ENCODE measurements at places on chromosomes 16 and 17.

GRCh38 chr16:69371564-69371963 lies 14.2 kb downstream of the TERF2 start:
- no peak for DNase-seq

DNA sequence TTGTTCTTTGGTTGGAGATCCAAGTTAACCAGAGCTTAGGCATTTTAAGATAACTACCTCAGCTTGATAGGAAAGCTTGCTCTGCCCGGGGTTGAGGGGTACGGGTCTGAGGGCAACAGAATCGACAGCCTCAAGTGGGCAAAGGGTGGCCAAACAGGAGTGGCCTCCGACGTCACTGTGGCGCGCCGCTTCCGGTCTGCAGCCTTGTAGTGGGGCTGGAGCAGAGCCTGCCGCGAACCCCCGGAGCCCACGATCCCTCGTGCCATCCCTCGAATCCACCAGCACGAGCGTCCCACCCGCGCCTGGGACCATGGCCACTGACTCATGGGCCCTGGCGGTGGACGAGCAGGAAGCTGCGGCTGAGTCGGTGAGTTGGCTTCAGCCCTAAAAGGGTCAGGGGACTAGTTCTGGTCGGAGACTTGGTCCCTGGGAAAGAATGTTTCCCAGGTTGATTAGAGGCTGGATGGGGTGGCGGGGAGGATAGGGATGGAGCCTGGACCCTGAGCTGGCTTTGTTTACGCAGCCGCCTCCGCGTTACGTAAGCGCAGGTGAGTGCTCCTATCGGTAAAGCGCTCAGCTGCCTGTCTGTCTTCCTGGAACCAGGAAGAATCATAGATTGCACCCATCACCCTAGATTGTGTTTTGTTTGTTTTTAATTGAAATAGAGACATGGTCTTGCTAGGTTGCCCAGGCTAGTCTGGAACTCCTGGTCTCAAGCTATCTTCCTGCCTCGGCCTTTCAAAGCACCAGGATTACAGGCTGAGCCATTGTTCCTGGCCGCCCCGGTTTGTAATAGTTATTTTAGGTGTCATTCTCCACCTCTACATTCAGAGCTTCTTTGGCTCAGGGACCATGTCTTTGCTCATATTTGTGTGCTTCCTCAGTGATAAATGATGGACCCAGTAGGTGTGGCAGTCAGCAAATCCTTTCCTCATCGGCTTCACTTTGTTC lies at the start of gene DDX19B:
Gene DDX19B (plus strand): TSS at position 199 of the 951 bp plus-strand sequence. CDS start 112 bp downstream, at position 311.
- peak; percentile 5 for DNase-seq

- DNase-seq, result no peak
Observed at GRCh38 chr17:5364156-5364555, 55.3 kb downstream of the NUP88 start.

GRCh38 chr17:40377832-40378231 lies 13.3 kb upstream of the GJD3 start:
- no peak for DNase-seq

- DNase-seq, result no peak
Observed at GRCh38 chr17:65684631-65685030, 123.2 kb upstream of the AXIN2 start.

- no peak for DNase-seq
Observed at GRCh38 chr17:65677932-65678331, 116.5 kb upstream of the AXIN2 start.

- no peak for DNase-seq
Observed at GRCh38 chr16:55035956-55036355, 105.3 kb downstream of the IRX5 start.

- no peak for DNase-seq
Observed at GRCh38 chr17:68383120-68383442, 74.2 kb downstream of the WIPI1 start.

DNA sequence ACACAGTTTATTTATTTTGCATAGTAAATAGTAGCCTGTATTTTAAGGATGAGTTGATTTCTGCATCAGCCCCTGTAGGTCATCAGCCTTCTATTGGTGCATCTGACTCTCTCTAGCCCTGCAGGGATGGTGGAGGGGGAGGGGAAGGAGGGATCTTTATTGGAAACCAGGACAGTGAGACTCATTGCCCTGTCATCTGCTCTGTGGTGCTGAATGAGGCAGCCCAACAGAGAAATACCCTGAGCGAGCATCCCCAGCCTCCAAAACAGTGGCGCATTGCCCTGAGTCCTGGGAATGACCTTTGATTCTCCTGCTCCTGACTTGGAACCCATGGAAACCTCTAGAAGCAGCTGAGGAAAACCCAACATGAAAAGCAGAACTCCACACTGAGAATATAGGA lies 45.5 kb upstream of the STH start:
- DNase-seq, result no peak

GRCh38 chr17:2213291-2213960 lies 90.2 kb downstream of the SMG6 start:
- no peak for DNase-seq

GRCh38 chr17:48748718-48749566 lies 20.4 kb upstream of the HOXB13 start:
- no peak for DNase-seq

DNA sequence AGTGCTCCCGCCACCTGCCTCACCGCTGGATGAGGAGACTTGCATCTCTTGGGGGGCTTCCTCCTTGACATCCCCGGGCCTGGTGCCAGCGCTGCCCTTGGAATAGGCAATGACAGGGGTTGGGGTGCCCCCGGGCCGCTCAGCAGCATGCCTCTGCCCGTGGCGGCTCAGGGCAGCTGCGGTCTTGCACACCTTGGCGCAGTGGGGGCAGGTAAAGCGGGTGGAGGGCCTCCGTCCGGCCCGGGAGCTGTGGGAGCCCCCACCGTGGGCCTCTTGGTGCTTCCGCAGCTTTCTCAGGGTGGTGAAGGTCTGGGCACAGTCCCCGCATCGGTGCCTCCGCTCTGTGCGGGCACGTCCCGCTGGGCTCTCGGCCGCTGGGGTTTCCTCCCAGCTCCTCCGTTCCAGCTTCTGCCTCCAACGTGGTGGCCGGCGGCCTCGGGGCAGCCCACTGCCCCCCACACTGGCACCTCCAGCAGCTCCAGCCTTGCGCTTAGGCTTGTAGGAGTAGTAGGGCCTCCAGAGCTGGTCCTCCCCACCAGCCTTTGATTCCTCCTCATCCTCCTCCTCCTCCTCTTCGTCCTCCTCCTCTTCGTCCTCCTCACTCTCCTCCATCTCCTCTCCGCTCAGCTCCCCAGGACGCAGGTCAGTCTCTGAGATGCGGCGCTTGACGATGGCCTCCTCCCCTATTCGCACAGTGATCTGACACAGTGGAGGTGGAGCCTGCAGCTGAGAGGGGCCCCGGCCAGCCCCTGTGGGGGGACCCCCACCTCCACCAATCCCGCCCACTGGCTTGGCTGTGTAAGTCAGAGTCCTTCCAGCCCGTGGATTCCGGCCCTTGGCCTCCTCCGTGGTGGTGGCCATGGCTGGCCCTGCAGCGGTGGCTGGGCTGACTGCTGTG lies 16.7 kb downstream of the ZBTB4 start:
- no peak for DNase-seq

GRCh38 chr16:53619235-53619634 lies 84.4 kb downstream of the RPGRIP1L start:
- no peak for DNase-seq

DNA sequence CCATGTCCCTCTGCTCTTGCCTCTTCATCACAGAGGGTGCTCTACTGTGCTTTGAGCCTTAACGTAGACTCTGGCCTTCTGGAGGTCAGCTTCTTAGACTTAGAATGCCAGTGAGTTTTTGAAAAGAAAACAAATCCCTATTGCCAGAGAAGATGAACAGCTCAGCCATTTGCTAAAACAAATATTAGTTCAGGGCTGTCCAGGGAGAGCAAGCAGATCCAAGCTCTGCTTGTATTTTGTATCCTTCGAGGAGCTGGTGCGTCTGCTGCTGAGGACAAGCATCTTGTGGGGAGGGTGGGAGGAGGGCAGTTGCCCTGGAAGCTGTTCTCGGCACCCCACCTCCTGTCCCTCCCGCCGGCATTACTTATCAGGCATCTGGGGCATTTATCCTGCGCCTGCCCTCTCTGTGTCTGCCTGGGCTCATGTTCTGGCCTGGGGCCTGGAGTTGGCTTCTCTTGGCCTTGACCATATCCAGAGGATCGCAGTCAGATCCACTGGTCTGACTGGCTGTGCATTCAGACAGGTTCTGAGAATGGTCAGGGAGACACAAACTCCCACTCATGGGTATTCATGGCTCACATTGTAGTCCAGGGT lies 173.1 kb upstream of the NLRP1 start:
- DNase-seq, result no peak

GRCh38 chr16:4744555-4745273 lies 10.4 kb downstream of the DNAAF8 start:
- DNase-seq, result no peak

- DNase-seq, result no peak
Observed at GRCh38 chr17:78316867-78317789, 42.7 kb downstream of the SOCS3 start.

DNA sequence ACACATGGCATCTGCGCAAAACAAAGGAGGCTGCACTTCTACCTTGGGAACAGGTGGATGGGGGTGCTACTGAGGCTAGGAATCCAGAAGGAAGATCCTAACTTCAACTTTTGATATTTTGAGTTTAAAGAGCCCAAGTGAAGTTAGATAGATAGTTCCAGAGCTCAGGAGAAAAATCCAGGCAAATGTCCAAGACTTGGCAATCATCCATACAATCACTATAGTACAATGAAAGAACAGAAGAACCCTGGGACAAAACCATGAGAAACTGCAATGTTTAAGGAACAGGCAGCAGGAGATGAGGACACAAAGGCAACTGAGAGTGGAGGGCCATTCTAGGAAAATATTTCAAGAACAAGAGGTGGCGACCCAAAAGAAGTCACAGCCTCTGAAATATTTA lies 12.4 kb downstream of the CDYL2 start:
- no peak for DNase-seq

DNA sequence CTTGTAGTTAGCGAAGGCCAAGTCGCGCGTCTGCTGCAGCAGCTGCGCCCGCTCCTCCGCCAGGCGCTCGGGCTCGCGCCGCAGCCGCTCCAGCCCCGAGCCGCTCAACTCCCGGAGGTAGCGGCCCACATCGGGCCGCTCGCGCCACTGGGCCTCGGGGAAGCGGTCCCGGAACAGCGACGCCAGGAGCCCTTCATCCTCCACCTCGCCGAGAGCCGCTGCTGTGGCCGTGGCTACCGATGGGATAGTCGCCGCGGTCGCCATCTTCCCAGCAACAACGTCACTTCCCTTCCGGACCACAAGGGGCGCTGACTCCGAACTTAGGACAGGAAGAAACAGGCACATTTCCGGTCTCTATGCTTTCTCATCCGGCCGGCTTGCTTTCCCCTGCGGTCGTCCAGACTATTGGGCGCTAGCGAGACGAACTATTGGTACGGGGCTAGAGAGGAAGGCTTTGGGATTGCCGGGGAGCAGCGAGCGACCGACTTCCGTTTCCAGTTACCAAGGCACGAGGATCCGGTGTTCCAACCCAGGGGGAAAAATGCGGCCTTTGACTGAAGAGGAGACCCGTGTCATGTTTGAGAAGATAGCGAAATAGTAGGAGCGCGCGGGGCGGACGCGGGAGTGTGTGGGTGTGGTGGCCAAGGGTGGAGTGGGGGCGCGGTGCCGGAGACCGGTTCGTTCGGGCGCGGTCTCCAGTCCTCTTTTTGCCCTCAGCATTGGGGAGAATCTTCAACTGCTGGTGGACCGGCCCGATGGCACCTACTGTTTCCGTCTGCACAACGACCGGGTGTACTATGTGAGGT lies at the start of the genes COG8 and NIP7:
Gene COG8 (minus strand): TSS at position 276 of the 806 bp plus-strand sequence. CDS start 12 bp downstream, at position 264.
Gene NIP7 (plus strand): TSS at position 484 of the 806 bp plus-strand sequence. CDS start 58 bp downstream, at position 542.
- peak; percentile 84 for DNase-seq

DNA sequence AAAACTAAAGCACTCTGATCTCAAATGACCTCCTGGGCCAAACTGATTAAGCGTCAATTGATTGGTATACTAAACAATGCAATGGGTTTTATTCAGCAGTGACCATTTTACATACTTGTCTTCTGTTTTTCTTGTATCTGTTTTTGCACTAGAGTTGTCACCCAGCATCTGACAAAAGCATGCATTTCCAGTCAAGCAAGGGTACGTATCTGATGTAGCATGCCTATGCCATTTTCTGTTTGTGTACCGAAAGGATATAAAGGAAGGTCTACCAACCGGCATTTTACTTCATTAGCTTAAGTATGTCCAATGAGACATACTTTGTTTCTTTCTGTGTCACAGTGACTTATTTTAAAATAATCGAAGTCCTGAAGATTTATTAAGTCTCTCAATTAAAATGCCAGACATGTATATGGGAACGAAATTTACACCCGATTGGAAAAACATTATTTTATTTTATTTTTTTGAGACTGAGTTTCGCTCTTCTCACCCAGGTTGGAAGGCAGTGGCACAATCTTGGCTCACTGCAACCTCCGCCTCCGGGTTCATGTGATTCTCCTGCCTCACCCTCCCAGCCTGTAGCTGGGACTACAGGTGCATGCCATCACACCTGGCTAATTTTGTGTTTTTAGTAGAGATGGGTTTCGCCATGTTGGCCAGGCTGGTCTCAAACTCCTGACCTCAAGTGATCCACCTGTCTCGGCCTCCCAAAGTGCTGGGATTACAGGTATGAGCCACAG lies 7.5 kb downstream of the TOB1 start:
- no peak for DNase-seq

GRCh38 chr17:8284126-8284525 lies 4.3 kb upstream of the RANGRF start:
- DNase-seq, result no peak

DNA sequence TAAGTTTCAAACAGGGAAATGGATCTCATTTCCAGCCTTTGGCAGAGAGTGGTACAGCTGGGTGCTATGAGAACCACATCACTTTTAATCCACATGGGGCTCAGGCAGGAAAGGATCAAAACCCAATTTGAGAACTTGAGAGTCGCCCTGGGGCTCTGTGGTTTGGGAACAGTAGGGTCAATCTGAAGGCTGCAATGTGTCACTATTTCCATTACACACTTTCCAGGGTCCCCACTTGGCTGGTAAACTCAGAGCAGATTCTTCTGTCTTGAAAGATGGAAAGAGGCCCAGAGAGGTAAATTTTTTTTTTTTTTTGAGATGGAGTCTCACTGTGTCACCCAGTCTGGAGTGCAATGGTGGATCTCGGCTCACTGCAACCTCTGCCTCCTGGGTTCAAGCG lies 6.7 kb upstream of the HIGD1B start:
- no peak for DNase-seq

DNA sequence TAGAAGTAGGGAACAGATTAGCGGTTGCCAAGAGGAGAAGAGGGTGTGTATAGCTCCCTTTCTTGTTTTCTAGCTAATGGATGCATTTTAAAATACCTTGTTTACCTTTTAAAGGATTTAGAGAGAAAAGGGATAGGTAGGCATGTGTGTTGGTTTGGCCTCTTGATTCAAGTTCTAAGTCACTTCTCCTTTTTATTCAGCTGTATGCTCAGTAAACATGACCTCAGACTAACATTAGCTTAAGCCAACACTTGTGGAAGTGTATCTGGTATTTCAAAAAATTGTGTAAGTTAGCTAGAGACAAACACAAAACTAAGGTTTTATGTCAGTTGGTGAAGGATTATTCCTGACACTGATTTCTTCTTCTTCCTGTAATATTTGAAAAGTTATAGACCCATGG lies 204.1 kb upstream of the NOG start:
- no peak for DNase-seq

All from stimulated activated CD4-positive, alpha-beta T cell treated with anti-CD3 and anti-CD28 coated beads, Interleukin-15, amount 100 ng/mL, for 1 hour (primary cell).